ENCODE measurements at places on chromosomes 1 and 21.
A peak's percentile ranks its signal among the peaks of the same experiment; 100 is the strongest.

- DNase-seq, result no peak
These were observed 30.0 kb upstream of the IRF2BP2 start for GRCh38 chr1:234639961-234640360.

DNA sequence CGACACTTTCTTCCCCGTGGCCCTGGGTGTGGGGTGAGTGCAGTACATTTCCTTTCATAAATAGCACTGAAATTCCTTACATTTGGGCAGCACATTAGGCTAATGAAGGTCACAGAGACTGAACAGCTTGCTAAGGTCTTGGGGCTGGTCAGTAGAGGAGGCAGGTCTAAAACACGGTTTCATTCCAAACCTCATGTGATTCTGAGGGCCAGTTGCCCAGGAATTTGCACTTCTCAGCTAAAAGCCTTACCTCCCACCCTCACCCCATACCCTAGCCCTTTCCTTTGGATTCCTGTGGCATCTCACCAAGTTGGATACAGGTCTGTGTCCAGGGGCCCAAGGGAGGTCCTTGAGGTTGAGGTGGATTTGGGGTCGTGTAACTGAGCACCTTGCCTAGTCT, 147.8 kb upstream of the CD34 start:
- DNase-seq, result no peak

DNA sequence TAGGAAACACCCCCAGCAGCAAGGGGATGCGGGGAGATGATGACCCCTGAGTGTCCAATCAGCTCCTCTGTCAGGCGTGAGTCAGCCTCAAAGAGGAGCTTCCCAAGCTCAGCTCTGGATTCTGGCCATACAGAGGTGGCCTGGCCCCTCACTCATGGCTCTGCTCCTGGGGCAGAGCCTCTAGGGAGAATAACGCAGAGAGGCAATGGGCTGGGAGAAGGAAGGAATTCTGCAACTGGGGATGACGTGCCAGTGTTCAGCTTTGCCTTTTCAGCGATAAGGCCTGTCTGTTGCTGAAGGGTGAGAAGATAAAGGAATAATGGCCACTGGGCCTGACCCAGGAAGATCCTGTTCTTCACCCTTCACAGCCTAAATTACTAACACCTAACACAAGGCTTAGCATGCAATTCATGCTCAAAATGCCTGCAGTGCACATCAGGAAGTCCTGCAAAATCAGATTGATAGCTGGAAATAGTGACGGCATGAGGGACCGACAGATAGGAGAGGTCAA, 92.2 kb downstream of the TBX19 start:
- DNase-seq, result no peak

DNA sequence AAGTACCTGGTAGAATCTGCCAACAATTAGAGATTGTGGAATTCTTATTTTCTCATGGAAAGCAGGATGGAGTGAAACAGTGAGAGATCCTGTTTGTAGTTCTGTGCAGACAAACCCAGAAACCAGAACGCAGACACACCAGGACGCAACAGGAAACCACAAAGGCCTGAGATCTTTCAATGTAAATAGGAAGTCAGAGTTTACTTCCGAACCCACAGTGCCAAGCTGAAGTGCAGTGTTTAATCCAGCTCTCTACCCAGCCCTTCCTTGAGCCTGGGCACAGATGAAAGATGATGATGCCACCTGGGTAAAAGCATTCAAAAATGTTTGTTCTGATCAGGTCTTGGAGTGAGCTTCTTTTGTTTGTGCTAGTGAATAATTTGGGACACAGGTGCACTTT, 244.2 kb upstream of the HOOK1 start:
- peak; percentile 14 for DNase-seq

- DNase-seq, result no peak
These were observed 32.7 kb downstream of the S100A10 start for GRCh38 chr1:151960780-151961513.

DNA sequence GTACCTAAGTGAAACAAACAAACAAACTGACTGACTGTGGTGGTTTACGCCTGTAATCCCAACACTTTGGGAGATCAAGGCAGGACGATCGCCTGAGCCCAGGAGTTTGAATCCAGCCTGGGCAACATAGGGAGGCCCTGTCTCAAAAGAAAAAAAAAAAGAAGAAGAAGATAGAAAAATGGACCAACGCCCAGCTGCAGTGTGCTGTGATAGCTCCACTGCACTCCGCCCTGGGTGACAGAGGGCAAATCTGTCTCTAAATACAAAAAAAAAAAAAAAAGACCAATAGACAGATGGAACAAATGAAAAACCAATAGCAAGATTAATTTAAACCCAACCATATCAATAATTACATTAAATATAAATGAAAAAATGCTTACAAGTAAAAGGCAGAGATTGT, 13.9 kb downstream of the AKR7A3 start:
- no peak for DNase-seq

GRCh38 chr21:42513985-42514882, 582 bp downstream of the SLC37A1 start:
- no peak for DNase-seq

DNA sequence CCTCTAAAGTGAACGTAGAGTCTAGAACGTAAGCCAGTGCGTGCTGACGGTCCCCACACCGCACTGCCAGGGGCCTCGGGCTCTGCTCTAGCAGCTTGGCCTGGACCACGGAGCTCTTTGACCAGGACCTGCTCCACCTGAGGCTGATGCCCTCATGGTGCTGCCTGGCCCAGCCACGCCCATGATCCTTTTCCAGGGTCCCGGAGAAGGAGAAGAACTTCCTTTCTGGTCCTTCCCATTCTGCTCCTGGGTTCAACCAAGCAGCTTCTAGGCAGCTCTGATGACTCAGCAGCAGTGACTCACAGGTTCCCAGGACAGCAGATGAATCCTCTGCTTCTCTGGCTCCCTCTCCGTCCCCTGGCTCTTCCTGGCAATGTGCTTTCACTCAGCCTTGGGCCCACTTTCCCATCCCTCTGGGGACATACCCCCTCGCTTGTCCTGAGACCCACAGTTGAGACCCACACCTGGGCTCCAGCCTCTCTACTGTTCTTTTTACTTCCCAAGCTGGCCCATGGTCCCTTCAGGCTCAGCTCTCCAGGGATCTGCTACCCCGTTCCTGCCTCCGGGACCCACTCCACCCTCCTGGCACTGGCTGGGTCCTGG, 246.3 kb upstream of the RAB4A start:
- no peak for DNase-seq

DNA sequence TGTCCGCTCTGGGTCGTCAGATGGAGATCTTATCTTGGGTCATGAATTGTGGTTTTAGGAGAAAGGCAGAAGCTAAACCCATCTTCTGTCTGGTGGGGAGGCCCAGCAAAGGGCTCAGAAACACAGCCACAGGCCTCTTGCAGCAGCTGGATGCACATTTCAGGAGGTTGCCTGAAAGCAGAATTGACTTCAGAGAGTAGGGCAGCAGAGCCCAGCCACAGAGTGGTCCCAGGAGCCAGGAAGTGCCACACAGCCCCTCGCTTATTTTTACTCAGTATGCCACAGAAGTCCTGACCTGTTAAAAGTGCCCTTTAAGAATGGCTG, 8.3 kb upstream of the RIPK4 start:
- no peak for DNase-seq

GRCh38 chr21:41612674-41613532, 104.9 kb upstream of the TMPRSS2 start:
- no peak for DNase-seq

- DNase-seq, result no peak
These were observed 64.5 kb upstream of the SLC44A3 start for GRCh38 chr1:94755675-94756074.

DNA sequence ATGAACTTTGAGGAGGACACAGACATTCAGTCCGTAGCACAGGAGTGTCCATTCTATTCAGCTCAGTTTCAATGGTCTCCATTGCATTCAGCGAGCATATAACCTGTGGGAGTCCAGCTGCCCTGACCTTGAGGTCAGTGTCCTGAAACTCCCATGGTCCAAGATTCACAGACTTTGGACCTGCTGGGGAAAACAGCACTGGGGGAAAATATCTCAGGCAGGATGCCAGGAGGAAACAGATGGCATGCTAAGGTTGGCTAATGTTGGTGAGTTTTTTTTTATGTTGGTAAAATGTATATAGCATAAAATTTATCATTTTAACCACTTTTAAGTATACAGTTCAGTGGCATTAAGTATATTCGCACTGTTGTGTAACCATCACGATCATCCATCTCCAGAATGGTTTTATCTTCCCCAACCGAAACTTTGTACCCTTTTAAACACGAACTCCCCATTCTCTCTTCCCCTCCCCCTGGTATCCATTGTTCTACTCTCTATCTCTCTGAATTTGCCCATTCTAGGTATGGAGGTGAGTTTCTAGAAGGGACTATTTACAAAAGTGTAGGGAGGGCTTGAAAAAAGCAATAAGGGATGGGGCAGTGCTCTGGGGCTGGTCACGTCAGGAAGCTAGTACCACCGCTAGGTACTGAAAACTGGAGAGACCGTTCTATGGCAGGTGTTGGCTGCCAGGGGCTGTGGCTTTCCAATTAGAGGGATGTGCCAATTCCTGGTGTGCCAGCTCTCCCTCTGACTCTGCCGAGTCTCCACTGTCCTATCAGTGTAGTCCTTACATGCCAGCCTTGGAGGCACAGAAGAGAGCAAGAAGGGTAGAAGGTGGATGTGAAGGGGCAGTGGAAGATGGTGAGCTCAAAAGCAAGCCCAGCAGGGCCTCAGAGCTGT, 85.3 kb downstream of the FOXD2 start:
- no peak for DNase-seq

GRCh38 chr1:66316464-66317247, 217.3 kb upstream of the SGIP1 start:
- peak; percentile 52 for DNase-seq

GRCh38 chr1:58338081-58338480, 208.4 kb downstream of the OMA1 start:
- no peak for DNase-seq

GRCh38 chr1:229280921-229281320, 10.0 kb downstream of the RAB4A start:
- no peak for DNase-seq

GRCh38 chr1:171910786-171911185, 69.5 kb downstream of the DNM3 start:
- DNase-seq, result no peak
